ENCODE measurements at places on chromosomes 4 and X.

- DNase-seq: peak; percentile 66
Measured at GRCh38 chr4:122479935-122480416, 23.5 kb upstream of the IL2 start.

DNA sequence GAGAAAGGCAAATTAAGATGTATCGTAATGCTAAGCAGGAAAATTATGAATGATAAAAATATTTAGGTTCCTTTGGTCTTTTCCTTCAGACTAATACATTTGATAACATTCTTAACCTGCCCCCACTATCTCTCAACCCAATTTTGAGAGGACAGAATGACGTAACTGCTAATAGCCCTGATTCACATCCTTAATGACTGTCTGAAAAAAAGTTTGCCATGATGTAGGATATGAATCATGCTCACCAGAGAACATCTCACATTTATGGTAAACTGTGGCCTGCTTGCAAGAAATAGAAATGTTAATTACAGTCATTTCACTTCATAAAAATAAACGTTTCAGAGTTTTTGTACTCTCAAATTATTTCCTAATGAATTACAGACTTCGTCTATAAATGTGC, 128.0 kb upstream of the VEGFC start:
- no peak for DNase-seq

DNA sequence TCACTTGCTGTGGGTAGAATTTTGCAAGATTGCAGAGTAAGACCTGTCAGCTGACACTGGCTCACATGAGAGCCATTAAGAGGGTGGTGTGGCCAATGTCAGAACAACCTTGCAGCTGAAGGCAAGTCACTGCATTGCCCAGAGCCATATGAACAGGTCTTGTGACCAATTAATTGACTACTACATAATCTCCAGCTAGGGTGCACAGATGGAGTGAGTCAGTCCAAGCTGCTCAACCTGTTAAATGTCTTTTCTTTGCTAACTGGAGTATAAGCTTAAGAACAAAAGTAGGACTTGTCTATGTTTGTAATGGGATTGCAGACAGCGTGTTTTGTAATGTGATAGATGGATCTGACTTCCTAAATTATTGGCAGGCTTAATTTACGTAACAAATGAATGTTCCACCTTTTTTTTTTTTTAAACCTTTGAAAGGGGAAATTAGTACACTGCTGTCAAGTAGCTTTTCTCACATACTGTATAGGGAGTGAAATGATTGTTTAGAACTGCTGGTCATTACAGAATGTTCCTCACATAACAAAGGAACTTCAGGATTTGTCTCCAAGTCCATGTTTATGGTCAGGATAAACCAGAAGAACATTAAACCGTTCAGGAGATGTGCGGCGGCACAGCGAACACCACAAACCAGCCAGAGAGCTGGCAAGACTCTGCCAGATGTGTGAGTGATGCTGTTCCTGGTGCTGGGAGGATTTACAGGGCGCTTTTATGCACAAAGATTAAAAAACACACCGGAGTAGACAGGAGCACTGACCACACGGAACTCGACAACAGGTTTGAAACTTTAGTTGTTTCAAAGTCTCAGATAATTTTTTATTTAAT, 37.0 kb downstream of the FNIP2 start:
- DNase-seq: peak; percentile 79

DNA sequence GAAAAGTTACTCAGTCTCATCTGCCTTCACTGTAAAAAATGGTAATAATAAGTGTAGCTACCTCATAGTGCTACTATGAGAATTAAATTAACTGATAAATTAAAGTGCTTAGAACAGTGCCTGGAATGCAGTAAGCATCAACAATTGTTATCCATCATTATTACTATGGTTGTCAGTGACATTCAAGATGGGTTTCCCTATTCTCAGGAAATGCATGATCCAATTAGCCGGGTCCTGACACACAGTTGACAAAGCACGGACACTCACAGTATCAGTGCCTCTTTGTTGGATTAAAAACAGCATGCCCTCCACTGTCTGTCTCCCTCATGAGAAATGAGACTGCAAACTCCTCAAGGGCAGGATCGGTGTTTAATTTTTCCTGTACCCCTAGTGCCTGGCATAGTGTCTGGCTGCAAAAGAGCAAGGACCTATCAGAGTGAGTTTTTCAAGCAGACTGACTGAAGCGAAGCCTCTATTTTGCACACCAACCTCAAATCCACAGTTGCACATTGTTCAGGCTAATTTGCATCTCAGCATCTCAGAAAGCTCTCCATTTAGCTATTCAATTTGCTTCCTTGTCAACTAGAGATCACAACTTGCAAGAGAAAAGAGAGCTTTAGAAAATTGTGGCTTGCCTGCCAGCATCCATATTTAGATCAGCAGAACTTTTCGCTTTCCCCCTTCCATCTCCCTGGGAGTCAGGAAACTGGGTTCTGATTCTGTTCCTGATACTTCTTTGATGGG, 122.9 kb downstream of the LDB2 start:
- DNase-seq: no peak

DNA sequence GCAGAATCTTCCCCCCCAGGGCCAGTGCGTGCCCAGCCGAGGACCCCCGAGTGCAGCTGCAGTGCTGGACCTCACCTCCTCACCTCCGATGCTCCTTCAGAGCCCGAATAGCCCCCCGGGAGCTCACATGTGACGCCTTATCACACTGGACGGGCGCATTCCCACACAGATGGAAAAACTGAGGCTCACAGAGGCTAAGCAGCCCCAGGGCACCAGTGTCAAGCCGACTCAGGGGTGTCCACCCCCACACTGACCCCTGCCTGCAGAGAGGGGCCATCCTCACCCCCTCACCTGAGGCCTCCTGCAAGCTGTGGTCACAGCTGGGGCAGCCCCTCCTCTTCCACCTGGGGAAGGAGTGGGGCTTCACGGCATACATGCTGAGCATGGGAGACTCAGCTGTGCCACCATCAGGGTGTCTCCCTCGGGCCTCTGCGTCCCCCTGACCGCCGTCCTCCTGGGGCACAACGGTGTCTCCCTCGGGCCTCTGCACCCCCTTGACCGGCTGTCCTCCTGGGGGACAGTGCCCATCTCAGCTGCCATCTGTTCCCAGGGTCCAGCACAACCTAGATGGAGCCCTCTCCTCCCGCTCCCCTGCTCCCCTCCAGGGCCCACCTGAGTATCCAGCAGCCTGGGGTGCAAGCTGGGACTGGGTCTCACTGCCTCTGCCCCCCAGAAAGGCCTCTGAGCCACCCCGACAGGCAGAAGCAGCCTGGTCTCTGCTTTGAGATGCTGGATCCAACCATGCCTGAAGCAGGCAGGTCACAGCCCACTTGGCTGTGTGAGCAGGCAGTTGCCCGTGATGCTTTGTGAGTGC, 85.3 kb upstream of the NKX1-1 start:
- no peak for DNase-seq

GRCh38 chr4:105599932-105600655, 47.7 kb downstream of the ARHGEF38 start:
- DNase-seq: no peak

- DNase-seq: no peak
Measured at GRCh38 chr4:151663109-151663508, 97.7 kb downstream of the GATB start.

DNA sequence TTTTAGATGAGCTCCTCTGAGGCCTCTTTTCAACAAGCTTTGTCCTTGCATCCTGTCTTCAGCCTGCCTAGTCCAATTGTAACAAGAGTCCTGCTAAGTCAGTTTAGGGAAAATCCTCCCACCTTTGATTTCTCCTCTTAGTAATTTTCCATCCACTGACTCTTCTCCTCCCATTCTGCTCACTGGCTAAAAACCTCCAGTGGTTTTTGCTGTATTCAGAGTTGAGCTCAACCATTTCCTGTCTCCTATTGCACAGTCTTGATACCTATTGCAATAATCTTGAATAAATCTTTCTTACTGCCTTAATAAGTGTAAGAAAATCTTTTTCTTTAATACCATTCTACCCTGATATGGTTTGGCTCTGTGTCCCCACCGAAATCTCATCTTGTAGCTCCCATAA, 117.8 kb upstream of the ENPP6 start:
- no peak for DNase-seq

DNA sequence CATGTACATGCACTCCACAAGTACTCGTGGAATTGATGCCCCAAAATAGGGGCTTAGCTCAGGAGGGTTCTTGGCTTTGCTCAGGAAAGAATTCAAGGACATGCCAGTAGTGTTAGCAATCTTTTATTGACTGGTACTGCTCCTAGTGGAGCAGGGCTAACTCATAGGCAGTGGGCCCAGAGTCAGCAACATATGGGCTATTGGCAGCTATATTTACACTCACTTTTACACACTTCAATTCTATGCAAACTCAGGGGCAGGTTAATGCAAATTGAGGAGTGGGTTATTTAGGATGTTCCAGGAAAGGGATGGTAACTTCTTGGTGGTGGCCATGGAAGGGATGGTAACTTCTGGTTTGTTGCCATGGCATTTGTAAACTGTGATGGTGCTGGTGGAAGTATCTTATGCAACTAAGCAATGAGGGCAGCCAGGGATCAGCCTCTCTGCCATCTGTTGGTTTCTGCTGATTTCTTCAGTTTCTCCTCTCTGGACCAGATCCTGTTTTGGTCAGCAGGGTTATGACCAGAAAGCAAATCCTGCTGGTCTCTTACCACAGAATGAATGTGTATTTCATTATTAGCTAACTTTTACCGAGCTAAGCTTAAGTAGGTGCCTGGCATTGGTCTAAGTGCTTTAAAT, 69.2 kb upstream of the FAT1 start:
- no peak for DNase-seq

DNA sequence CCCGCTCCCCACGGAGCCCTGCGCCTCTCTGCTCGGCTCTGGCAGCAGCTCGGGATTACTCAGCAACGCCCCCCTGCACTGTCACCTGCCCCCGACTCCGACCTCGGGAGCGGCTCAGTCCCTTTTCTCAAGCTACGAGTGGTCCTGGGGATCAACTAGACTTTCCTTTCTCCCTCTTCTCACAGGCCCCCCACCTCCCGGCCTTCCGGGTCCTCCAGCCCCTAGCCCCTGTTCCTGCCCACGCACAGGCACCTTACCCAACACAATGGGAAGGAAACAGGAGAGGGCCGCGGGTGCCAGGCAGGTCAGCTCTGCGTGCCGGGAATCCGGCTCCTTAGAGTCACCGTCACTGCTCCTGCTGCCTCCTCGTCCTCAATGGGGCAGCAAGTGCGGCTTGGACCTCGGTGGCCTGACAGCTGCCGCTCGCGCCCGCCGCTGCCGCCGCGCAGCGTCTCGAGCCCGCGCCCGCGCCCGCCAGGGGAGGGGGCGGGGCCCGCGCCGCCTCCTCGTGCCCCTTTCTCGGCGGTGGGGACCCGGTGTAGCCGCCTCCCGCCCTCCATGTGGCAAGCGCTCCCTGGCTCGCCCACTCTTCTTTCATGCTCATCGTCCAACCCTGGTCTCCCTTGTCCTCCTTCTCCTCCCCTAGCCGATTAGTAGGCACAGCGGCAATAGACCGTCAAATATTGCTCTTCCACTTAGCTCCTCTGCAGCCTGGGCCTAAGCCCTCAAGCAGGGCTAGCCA, at the start of gene RAB9B:
TSS of gene RAB9B (minus strand) at position 455 of the 742 bp plus-strand sequence. CDS start 6,473 bp downstream, outside the sequence.
- DNase-seq: peak; percentile 33

- DNase-seq: no peak
Measured at GRCh38 chr4:127856813-127857447, 23.8 kb upstream of the PLK4 start.

DNA sequence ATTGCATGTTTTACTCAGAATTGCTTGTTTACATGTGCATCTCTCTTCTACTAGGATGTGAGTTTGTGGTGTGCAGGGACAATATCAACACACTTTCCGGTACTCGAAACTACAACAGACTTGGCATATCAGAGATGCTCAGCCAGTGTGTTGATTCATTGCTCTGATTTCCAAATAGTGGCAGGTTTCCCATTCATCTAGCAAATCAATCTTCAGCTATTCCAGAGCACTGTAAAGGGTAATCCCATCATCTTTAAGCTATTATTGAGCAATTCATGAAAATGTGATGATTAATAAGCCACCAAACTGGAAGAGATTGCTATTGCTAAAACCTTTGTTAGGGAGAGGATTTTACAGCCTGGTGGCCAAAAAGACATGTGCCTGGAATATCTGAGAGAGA, 574.2 kb upstream of the CPEB2 start:
- no peak for DNase-seq

GRCh38 chrX:72080150-72080549, 51.6 kb downstream of the RTL5 start:
- DNase-seq: no peak

- no peak for DNase-seq
Measured at GRCh38 chr4:172705565-172705964, 463.0 kb upstream of the GALNT7 start.

DNA sequence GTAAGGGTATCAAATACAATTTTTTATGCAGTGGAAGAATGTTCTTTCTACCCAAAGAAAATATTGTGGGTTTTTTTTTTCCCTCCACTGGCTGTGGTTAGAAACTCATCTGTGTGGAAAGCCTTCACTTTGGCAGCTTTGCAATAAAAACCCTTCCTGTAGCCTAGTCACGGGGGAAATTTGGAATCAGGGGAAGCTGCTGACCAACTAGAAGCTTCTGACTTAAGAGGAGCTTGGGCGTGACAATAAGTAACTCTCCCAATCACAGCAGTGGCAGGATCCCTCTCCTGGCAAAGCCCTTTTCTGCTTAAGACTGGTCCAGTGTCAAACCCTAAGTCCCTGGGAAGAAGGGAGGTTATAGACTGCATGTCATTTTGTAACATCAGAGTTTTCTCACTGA, 87.9 kb downstream of the LRRC66 start:
- DNase-seq: no peak

DNA sequence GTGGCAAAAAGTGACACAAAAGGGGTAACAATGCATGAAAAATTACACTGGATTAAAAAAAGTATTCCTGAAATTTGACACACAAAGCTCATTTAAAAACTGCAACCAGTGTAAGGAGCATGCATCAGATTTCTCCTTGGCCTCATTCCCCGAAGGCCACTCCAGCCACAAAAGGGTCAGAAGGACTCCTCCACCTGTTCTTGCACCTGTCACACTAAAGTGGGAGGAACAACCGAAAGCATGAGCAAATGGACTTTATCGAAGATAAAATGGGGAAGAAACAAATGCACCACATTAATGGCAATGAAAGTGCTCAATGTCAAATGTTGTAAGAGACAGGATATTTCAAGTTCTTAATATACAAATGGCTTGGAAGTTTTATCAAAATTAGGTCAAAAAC, 88.2 kb downstream of the ADGRA3 start:
- no peak for DNase-seq

DNA sequence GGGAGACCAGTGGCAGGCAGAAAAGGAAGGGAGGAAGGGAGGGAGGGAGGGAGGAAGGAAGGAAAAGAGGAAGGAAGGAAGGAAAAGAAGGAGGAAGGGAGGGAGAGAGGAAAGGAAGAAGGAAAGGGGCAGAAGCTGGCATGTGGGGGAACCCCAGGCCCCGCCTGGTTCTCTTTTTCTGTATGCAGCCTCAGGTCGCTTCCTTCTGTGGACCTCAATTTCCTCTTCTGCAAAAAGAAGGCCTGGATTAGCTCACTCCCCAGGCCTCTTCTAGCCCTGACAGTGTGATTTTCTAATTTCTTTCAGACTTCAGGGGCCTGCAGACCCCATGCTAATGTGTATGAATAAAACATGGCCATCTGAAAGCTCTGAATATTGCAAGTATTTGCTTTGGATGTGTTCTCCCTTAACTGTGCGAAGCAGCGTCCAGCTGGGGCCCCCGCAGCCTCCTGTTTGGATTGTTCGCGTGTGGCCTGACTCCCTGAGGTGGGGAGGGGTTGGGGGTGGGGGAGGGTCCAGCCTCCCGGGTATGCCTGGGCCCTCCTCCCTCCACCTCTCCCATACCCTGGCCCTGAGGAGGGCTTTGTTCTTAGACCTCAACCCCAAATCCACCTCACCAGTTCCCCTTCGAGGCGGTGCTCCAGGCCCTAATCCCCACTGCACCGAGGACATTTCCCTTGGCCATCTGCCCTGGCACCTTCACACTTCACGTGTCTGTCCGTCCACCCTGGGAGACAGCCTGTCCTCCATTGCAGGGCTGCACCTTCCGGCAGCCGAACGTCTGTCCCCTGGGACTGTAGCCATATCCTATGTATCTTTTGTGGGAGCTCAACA, 199.9 kb upstream of the ATP6AP2 start:
- DNase-seq: peak; percentile 5

All from hematopoietic multipotent progenitor cell treated with erythropoietin and hydrocortisone succinate and interleukin-3 and kit ligand, for 6 days (in vitro differentiated cells).